ENCODE measurements at places on chromosomes 5 and 9.
A peak's percentile ranks its signal among the peaks of the same experiment; 100 is the strongest.

GRCh38 chr5:33800241-33800950 is 91.4 kb downstream of the ADAMTS12 start:
- no peak for DNase-seq

DNA sequence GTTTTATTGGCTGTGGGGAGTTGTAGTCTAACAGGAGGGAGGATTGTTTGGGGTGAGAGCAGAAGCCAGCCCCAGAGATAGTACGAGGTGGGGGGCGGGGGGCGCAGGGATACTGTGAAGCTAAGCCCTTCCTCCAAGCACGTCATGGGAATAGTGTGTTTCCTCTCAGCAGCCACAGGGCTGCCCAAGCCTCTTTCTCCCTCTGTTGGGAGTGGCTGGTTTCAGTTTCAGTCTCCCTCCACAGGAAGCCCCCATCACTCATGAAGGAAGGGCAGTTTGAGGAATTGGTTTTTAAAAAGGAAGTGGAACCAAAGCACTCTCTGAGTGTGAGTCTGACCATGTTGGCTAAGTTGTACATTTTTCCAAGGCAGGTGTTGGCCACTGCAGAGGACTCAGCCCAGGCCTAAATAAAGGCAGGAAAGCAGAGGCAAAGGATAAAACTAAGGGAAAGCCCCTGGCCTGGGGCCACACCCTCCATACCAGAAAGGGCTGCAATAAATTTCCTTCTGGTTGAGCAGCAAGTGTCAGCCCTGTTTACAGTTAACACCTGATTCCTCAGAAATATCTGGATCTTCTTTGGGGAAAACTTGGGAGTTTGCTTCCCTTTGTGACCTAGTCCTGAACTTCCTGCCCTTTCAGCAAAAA is 3.2 kb downstream of the RAB24 start:
- DNase-seq: peak; percentile 50

DNA sequence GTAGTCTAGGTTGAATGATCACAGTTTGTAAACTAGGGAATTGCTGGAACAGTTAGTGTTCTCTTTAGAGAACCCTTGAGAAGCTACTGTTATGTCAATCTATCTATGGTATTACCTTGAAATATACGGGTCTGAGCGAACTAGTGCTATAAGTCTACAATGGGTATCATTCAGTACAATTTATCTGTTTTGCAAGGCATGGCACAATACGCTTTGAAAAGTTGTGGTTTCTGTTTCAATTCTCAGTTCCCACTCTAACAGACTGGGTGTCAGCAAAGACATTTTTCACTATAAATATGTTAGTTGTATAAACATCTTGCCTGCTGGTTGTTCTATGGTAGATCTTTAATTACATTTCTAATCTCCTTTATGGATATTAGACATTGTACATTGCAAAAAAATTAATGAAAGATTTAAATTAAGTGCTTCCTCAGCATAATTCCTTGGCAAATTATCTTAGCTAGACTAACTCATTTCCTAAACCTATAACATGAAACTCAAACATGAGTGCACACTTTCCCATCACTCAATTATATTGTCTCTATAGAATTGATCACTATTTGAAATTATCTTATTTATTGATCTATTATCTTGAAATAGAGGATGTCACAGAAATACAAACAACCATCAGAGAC is 24.9 kb upstream of the SLCO6A1 start:
- no peak for DNase-seq

DNA sequence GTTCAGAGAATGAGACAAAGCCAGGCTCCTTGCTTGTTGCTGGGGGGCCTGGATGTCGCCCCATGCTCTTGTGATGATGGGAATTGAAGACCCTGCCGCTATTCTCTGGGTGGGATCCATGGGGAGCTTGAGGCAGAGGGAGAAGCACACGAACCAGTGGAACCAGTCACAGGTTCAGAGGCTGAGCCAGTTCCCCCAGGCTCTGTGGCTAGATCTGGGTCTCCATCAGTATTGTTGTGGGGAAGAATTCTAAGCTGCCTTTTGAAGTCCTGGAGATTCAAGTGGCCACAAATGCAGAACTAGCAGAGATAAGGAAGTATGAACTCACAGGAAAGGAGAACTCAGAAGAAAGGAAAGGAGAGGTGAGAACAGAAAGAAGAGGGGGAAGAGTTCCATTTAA is 219.4 kb downstream of the MSX2 start:
- no peak for DNase-seq

- no peak for DNase-seq
Observed at GRCh38 chr5:139812836-139813805, 17.5 kb downstream of the PSD2 start.

- DNase-seq: no peak
Observed at GRCh38 chr5:160036243-160036642, 27.3 kb downstream of the TTC1 start.

- no peak for DNase-seq
Observed at GRCh38 chr5:179766021-179766725, 27.6 kb upstream of the LTC4S start.

DNA sequence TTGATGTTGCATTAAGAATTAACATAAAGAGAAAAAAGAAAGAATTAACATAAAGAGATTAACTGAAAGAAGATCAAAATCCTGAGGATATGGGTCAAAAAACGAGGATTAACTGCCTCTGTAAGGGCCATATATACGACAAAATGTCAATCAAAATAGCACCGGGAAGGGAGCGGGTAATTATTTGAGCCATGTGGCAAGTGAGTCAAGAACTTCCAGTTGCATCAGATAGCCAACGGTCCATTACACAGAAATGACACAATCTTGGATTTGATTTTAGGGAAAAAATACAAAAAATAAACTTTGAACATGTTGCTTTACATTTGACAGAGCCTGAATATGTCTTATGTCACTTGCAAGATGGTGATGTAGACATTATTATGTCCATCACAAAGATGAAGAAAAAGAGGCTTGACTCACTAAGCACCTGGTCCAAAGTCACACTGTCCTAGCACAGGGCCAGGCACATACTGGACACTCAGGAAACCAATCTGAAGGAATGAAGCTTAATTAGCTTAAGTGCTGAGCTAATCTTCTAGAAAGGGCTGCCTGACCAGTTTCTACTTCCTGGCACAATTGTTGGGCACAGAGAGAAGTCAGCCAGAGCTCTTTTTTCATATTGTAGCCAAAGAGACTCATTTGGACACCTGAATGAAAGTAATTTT is 273.2 kb upstream of the PAPPA start:
- no peak for DNase-seq

- DNase-seq: no peak
Observed at GRCh38 chr9:113364951-113365350, 11.8 kb downstream of the HDHD3 start.

DNA sequence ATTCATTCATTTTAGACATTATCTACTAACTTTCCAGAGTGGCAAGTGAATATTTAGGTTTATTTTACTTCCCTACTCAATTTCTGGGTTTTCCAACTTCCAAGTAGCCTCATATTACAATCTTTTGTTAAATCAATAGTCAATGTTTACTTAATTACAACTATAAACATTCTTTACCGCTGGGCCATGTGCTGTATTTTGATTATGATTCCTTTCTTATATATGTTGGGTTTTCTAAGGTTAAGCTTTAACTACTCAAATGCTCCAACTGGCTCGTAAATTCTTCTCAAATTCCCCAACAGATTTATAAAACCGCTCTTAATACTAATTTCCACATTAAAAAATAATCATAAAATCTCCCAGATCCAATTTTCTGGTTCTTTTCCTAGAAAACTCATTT is 110.1 kb upstream of the ABCA1 start:
- DNase-seq: no peak

DNA sequence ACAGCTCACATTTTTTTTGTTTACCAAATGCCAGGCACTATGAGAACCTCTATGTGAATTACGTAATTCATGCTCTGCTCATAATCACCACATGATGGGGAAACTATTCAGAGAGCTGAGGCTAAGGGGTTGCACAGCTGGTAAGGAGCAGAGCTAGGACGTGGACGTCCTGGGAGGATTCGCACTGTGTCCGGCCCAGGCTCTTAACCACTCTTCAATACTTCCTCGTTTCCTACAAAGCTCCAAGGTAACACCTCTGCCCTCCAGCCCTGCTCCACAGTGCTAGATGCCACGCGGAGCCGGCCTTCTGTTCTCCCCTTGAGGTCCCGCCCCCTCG is 8.7 kb downstream of the PHF19 start:
- DNase-seq: peak; percentile 42

- DNase-seq: no peak
Observed at GRCh38 chr5:151280443-151280842, 23.1 kb downstream of the SLC36A3 start.

GRCh38 chr9:127629468-127630081 is 17.5 kb downstream of the STXBP1 start:
- no peak for DNase-seq

Data from stromal cell of bone marrow (primary cell).